ENCODE measurements at places on chromosomes 1 and 21.

- no peak for DNase-seq
Measured at GRCh38 chr1:225592362-225593025, 60.4 kb downstream of the ENAH start.

DNA sequence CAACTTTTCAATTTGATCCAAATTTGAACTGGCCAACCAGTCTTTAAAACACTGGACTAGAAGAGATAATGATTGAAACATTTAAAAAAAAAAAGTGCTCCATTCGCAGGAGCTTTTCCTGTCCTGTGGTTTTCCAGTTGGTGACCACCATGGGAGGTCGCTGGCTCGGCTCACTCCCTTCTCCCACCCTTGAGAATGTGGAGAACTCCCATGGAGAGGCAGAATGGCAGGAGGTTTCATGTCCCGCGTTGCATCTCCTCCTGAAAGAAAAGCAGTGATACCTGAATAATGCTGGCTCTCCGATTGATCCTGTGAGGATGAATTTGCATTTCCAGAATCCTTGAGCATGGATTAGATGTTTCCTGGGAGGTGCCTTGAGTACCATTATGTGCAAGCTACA lies 16.5 kb upstream of the MPZL1 start:
- DNase-seq = no peak

DNA sequence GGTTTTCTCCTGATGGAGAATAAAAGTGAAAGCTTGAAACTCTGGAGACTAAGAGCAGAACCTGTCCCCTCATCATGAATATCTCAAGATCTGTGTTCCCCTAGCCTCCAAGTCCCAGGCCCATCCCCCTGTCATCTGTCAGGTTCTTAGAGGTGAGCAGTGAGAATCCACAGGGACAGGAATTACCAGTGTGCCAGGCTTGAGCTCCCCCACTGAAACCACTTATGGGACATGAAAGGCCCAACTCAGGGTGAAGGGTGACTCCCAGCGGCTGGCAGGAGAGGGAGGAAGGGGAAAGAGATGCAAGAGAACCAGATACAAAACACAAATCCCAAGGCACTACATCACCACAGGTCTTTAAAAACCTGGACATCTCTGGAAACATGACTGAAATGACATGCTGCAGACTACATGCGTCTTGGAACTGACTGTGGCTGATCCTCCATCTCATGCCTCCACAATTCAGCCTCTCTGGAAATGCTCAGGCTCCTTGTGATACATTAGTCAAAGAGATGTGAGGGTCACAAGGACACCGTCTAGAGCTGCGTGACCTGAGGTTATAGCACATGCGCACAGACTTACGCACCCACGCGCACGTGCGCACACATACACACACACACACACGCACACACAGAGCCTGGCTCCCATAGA lies 6.8 kb upstream of the LY9 start:
- DNase-seq = no peak

- DNase-seq = no peak
Measured at GRCh38 chr21:38123626-38124025, 133.2 kb upstream of the KCNJ15 start.

DNA sequence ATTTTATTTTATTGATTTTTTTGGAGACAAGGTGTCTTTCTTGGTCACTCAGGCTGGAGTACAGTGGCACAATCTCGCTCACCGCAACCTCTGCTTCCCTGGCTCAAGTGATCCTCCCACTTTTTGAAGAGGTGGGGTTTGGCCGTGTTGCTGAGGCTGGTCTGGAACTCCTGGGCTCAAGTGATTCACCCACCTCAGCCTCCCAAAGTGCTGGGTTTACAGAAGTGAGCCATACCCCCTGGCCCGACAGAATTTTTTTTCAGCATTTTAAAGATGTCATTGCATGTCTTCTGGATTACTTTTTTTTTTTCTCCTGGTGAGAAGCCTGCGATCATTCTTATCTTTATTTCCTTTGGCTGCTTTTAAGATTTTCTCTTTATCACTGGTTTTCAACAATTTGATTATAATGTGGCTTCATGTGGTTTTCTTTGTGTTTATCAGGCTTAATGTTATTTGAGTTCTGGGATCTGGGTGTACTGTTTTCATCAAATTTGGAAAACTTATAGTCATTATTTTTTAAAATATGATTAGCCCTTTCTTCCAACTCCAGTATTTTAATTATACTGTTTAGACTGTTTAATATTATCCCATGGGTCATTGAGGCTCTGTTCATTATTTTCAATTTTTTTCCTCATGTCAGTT lies 23.1 kb upstream of the PTBP2 start:
- DNase-seq = no peak

DNA sequence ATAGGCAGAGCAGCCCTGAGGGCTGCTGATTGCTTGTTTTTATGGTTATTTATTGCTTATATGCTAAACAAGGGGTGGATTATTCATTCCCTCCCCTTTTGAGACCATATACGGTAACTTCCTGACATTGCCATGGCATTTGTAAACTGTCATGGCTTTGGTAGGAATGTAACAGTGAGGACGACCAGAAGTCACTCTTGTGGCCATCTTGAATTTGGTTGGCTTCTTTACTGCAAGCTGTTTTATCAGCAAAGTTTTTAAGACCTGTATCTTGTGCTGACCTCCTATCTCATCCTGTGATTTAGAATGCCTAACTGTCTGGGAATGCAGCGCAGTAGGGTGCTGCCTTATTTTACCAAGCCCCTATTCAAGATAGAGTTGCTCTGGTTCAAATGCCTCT lies 531.8 kb upstream of the PRMT6 start:
- no peak for DNase-seq

- DNase-seq = no peak
Measured at GRCh38 chr1:157993147-157993917, at the start of gene KIRREL1. Gene KIRREL1, plus strand, starts transcription at chr1:157993645. Its CDS starts 32 bp downstream, at chr1:157993677.

GRCh38 chr1:29052941-29053340 lies 70.8 kb downstream of the TMEM200B start:
- DNase-seq = no peak

- DNase-seq = no peak
Measured at GRCh38 chr1:12810691-12811408, 19.7 kb downstream of the PRAMEF1 start.

DNA sequence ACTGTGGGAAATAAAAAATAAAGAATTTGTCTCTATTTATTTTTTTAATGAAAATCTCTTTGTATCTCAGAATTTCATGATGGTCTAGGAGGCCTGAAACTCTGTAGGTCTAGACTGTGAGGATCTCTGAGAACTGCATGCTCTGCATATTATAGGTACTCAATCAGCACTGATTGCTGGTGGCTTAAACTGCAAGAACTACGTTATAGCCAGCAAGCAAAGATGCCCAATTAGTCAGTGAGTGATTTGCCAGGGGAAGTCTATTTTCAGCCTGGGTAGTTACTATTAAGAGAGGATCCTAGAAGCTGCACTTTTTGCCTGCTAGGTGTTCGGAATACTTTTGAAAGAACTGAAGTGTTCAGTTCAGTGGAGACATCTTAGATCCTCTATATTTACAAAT lies 87.4 kb downstream of the GPR52 start:
- no peak for DNase-seq

DNA sequence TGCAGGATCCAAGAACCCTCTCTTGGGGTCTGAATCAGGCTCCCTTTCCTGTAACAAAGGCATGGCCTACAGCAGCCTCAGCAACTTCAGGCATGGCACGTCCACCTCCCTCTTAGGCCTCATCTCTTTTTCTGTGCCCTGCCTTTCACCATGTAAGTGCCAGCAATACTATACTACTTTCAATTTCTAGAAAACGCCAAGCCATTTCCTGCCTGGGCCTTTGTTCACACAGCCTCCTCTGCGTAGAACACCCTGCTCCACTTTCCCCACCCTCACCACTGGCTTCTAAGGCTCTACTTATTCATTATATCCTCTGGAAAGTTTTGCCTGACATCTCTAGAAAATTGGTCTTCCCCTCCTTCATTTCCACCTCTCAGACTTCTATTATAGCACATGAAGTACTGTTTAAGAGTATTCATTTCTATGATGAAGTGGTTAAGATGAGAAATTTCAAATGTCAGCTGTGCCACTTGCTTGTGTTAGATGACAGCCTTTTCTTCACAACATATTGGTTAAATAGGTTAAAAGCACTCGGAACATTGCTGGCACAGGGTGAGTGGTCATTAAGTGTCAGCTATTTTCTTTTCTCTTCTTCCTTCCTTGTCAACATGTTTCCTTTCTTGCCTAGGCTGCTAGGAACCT lies 41.6 kb upstream of the VWA5B1 start:
- DNase-seq = peak; percentile 10

- no peak for DNase-seq
Measured at GRCh38 chr1:21882721-21883415, 54.2 kb downstream of the HSPG2 start.

- DNase-seq = no peak
Measured at GRCh38 chr1:150575072-150575489, 4.3 kb downstream of the MCL1 start.

- DNase-seq = no peak
Measured at GRCh38 chr1:23581219-23581618, 21.9 kb upstream of the ID3 start.

DNA sequence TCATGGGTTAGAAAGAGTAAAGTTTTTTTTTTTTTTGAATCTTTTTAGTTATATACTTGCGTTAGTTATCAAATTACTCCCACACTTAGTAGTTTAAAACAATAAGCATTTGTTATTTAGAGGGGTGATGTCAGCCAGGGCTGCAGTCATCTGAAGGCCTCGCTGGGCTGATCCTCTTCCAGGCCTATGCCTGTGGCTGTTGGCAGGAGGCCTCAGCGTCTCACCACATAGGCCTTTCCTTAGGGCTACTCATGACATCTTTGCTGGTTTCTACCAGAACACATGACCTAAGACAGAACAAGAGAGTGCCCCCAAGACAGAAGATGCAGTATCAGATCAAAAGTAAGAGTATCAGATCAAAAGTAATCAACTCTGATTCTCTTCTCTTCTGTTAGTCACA lies 167.4 kb downstream of the HHAT start:
- no peak for DNase-seq

DNA sequence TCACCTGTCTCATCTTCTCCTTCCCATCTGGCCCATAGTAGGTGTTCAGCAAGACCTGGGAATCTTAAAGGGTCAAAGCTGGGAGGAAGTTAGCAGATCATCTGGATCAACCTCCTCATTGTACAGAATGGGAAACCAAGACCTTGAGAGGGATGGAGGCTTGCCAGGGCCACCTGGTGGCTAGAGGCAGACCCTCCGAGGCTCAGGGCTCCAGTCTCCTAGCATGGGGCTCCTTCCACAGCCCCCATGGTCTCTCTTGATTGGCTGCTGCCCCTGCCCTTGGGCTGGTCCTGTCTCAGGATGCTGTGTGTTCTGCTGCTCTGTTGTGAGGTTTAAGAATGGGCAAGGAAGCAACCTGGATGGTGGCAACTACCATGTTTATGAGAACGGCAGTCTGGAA lies 68.7 kb upstream of the CNTN2 start:
- no peak for DNase-seq

GRCh38 chr1:62295921-62296491 lies 23.2 kb downstream of the KANK4 start:
- DNase-seq = no peak

DNA sequence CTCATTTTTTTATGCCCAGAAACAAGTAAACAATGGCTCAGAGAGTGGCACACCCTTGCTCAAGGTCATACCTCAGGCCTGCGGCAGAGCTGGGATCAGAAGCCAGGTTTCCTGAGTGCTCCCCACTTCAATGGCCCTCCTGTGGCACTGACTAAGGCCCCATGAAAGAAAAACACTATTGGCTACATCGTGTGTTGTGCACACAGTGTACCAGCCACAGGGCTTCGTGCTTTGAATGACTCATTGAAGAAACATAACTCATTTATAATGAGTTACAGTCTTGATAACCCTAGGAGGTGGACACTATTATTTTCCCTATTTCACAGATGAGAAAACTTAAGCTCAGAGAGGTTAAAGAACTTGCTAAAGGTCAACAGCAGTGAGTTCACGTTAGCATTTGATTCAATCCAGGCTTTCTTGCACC lies 91.2 kb downstream of the TRABD2B start:
- DNase-seq = no peak

- DNase-seq = no peak
Measured at GRCh38 chr1:70003211-70003908, 202.0 kb downstream of the LRRC40 start.

- peak; percentile 56 for DNase-seq
Measured at GRCh38 chr1:9494936-9495758, 44.1 kb upstream of the SLC25A33 start.

DNA sequence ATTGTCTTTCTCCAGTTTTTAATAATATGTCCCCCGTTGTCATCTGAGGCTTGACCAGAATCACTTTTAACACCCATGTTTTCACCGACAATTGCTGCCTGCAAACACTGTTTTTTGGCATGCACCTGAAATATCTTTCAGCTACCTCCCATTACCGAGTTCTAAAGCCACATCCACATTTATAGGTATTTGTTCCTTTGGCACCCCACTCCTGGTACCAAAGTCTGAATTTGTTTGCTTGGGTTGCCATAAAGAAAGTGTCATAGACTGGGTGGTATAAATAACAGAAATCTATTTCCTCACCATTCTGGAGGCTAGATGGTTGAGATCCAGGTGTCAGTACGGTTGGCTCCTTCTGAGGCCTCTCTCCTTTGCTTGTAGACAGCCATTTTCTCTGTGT lies 94.2 kb downstream of the OBSCN start:
- DNase-seq = no peak

DNA sequence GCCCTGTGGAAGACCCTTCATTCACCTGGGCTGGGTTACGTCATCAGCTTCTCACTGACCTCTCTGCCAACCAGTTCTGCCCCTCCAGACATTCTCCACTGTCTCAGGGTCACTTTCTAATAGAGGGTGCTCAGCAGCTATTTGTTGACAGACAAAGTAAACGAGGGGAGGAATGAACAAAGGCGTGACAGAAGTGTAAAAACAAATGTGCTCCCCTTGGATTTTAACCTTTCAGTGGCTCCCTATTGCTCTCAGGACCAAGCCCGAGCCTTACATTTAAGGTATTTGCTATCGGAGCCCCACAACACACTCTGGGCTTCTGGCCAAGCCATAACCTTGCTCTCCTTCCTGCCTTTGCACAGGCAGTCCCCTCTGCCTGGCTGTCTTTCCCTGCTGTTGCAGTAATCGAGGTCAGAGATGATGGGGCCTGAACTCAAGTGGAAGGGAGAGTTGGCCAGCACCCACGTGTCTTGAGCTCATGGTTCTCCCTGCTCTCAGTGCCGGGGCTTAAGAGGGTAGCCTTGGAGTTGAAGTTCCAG lies 9.3 kb upstream of the MARCKSL1 start:
- no peak for DNase-seq
